ENCODE measurements at places on chromosomes 13 and 19.

GRCh38 chr19:5205381-5205780 is 135.2 kb downstream of the PTPRS start:
- no peak for DNase-seq

- DNase-seq, result no peak
These were observed 34.3 kb upstream of the MEDAG start for GRCh38 chr13:30871588-30872275.

GRCh38 chr13:100363285-100363711 is 225.3 kb downstream of the GGACT start:
- peak; percentile 72 for DNase-seq

- DNase-seq, result no peak
These were observed 46.5 kb upstream of the TFDP1 start for GRCh38 chr13:113537909-113538688.

DNA sequence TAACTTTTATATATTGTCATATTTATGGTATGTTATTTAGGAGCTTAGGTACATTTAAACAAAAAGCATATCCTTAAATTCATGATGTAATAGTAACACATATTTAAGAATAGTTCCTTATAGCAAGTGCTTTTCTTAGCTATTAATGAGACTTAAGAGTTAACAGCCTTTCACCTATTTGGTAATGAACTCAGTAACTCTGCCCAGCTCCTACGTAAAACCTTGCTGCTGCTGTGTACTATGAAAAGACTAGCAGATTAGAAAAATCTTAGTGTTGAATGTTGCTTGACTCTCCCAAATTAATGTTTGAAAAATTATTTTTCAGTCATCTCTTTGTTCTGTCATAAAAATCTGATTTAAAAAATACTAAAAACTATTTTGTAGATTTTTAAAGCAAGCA is 6.9 kb downstream of the GPR180 start:
- no peak for DNase-seq

DNA sequence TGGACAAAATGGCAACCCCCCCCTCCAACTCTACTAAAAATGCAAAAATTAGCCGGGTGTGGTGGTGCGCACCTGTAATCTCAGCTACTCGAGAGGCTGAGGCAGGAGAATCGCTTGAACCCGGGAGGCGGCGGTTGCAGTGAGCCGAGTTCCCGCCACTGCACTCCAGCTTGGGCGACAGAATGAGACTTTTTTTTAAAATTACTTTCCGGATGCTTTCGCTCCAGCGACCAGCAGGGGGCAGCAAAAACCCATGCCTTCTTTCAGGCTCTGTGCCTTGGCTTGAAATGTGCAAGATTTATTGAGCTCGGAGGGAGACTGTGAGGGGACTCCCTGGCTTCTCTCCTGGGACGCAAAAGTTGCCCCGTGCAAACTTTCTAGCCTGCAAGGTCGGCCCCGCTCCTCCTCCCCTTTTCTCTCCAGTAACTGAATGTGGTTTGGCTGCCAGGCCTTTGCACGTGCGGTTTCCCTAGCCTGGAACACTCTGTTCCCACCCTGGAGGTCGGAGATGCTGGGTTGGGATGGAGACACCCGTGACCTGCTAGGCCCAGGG is 61.4 kb upstream of the NFIC start:
- DNase-seq, result peak; percentile 59

GRCh38 chr19:47726467-47726866 is 13.2 kb downstream of the EHD2 start:
- peak; percentile 74 for DNase-seq

- peak; percentile 22 for DNase-seq
These were observed 21.5 kb downstream of the CPT1C start for GRCh38 chr19:49712397-49712859.

GRCh38 chr19:10535613-10536012 is 8.1 kb upstream of the ATG4D start:
- no peak for DNase-seq

DNA sequence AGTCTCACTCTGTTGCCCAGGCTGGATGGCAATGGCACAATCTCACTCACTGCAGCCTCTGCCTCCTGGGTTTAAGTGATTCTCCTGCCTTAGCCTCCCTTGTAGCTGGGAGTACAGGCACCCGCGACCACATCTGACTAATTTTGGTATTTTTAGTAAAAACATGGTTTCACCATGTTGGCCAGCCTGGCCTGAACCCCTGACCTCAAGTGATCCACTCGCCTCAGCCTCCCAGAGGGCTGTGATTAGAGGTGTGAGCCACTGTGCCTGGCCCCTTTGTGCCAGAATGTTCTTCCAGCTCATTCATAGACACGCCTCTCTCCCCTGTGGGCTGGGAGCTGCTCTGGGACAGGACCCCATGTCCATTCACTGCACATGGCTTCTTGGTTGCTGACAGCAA is 9.1 kb downstream of the MYDGF start:
- no peak for DNase-seq

GRCh38 chr19:39867133-39867532 is 21.0 kb upstream of the FBL start:
- DNase-seq, result no peak

GRCh38 chr13:42681326-42682100 is 99.9 kb upstream of the FAM216B start:
- DNase-seq, result no peak

DNA sequence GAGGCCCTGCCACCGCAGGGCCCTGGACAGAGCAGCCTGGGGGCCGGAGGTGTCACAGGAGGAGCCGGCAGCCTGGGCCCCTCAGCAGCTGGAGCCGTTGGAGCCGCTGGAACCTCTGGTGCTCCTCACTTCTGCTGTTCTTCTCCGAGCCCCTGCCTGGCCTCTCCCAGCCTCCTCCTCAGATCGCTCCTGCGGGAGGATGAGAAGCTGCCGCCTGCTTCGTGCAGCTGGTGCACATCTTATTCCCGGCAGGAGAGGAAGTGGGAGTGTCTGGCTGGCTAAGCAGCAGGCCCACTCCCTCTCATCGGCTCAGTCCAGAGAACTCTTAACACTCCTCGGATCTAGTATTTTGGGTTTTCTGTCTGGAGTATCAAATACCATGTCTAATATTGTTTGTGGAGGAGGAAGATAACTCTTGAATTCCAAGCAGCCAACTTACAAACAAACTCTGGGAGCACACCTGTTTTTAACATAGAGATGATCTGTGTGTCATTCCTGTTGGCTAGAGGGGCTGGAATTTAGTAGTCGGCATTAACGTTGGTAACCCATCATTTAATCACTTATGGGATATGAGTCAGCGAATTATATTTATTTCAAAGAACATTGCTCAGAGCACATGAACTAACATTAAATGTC is 37.1 kb upstream of the RNF113B start:
- DNase-seq, result peak; percentile 79

GRCh38 chr13:84978851-84979250 is 820.4 kb downstream of the SLITRK6 start:
- no peak for DNase-seq

- DNase-seq, result no peak
These were observed 725.6 kb upstream of the SLITRK5 start for GRCh38 chr13:86945584-86945983.

GRCh38 chr19:28948566-28948965 is 264.4 kb downstream of the UQCRFS1 start:
- peak; percentile 76 for DNase-seq

GRCh38 chr13:31739226-31739625 is at the start of gene RXFP2:
Gene RXFP2, plus strand, starts transcription at chr13:31739526. Its CDS starts 87 bp downstream, at chr13:31739613.
- DNase-seq, result no peak

- DNase-seq, result no peak
These were observed 213.2 kb upstream of the SOX1 start for GRCh38 chr13:111853721-111854120.

DNA sequence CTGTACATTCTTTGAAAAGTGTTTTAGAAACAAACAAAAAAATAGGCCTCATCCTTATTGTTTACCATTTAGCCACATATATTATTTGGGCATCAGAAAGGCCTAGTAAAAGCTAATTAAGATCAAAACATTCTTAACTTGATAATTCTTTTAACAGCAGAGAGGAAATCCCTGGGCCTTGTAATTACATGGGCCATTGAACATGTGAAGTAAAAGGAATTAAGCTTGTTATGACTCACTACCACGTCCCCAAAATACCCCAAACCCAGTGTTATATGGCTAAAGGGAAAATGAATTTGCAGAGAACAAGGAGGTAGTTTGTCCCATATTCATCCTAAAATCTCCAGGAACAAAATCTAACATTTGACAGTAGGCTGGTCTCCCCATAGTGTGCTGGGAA is 439.8 kb downstream of the ITGBL1 start:
- no peak for DNase-seq

GRCh38 chr13:83731113-83731512 is 151.2 kb downstream of the SLITRK1 start:
- DNase-seq, result no peak

DNA sequence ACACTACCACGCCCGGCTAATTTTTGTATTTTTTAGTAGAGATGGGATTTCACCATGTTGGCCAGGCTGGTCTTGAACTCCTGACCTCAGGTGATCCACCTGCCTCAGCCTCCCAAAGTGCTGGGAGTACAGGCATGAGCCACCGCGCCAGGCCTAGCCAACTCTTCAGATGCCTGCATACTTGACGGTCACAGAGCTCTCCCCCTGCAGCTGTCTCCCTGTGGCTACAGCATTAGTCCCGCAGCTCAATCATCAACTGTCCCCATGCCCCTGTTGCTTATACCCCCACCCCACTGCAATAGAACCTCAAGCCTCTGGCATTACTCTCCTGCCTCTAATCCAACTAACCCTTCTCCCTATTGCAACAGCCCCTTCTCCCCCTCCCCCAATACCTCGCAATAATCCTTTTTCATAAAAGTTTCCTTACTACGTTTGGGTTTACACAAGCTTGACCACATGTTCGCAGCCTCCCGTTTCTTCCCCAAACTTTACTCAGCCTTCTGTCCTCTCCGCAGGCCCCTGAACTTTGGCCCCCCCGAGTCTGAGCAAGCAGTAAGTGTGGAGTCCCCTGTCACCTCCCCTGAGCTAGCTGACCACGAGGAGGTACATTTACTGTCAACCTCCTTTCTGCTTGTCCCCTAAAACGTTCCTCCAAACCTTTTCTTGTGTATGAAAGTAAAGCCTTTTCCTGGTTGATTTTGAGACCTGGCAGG is 1.7 kb downstream of the ZNF77 start:
- no peak for DNase-seq

GRCh38 chr19:30879225-30879624 is 470.0 kb downstream of the TSHZ3 start:
- no peak for DNase-seq

- peak; percentile 75 for DNase-seq
These were observed at the start of gene ZNF154 for GRCh38 chr19:57708641-57709361. Gene ZNF154, minus strand, starts transcription at chr19:57709204. Its CDS starts 233 bp downstream, at chr19:57708971.

- DNase-seq, result no peak
These were observed 35.8 kb downstream of the VSTM2B start for GRCh38 chr19:29561601-29562000.

GRCh38 chr19:38805180-38805579 is 7.6 kb downstream of the LGALS4 start:
- DNase-seq, result no peak

- DNase-seq, result no peak
These were observed 178.2 kb downstream of the B3GLCT start for GRCh38 chr13:31377946-31378345.

GRCh38 chr19:4172861-4173473 is 9.4 kb downstream of the SIRT6 start:
- DNase-seq, result peak; percentile 40

- DNase-seq, result no peak
These were observed 603 bp downstream of the GPALPP1 start for GRCh38 chr13:44989941-44990340.

DNA sequence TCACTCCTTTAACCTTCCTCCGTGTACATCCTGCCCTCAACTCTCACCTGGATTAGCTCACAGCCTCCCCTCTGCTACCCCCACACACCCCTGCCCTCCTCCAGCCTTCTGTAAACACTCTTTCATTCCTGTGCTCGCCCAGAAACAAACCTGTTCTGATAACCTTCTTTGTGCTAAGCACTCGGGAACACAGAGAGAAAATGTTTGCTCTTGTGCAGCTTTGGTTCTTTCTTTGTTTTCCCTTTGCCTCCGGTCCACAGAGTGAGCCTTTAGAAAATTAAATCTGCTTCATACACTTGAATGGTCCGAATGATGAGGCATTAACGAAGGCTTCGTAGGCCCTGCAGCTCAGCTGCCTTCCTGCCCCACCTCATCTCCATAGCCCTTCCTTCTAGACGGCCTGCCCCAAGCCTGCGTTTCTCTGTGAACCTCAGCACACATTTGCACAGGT is 6.6 kb upstream of the ZDHHC20 start:
- DNase-seq, result no peak

GRCh38 chr19:53182202-53182601 is 11.0 kb downstream of the ZNF665 start:
- peak; percentile 52 for DNase-seq

- no peak for DNase-seq
These were observed 5.0 kb downstream of the FUZ start for GRCh38 chr19:49807904-49808675.

GRCh38 chr19:55340784-55341147 is 1.1 kb downstream of the KMT5C start:
- DNase-seq, result no peak

DNA sequence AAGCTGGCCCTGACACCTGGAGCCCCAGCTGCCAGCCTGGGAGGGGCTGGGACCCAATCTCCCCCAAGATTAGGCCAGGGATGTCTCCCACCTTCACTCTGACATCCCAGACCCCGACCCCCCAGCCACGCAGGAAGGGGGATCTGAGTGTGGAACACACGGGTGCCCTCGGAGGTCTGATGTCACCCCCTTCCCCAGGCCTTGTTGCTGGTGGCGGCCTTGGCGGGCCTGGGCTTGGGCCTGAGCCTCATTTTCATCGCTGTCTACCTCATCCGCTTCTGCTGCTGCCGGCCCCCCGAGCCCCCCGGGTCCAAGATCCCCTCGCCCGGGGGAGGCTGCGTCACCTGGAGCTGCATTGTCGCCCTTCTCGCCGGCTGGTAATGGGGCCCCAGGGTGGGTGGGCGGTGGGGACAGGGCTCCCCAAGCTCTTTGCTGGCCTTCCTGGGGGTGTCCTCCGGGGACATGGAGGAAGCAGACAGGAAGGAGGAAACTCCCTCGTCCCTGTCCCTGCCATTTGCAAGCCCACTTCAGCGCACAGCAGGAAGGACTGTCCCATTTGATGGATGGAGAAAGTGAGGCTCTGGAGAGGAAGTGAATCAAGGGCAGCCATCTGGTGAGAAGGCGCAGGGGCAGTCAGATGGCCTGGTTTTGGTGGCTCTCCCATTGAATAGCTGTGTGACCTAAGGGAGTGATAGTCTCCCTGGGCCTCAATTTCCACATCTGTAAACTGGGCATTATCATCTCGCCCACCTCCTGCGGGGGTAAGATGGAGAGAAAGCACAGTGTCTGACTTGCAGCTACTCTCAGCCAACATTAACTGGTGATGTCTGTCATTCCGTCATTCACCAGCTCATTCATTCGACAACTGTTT is 3.9 kb downstream of the TTYH1 start:
- DNase-seq, result no peak

GRCh38 chr19:3710265-3710812 is 2.2 kb downstream of the TJP3 start:
- DNase-seq, result peak; percentile 53

DNA sequence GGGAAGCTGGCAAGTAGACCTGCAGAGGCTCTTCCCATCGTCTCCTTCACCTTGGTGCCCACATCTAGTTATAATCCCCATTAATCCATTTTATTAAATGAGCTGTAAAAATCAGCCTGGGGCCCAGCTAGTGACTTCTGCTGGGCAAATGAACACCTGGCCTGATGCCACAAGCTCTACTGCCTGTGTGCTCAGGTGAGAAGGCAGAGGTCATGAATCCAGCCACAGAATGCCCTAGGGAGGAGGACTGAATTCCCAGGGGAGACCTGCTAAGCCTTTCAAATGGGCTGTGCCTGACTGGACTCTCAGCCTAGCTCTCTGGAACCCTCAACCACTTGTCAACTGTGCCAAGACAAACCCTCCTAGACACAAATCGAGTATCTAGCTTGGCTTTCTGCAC is 74.0 kb downstream of the PDS5B start:
- DNase-seq, result no peak

- DNase-seq, result peak; percentile 84
These were observed 201.0 kb upstream of the RXFP2 start for GRCh38 chr13:31538067-31539042.

Measured in fibroblast of skin of right biceps (primary cell).